ENCODE measurements at places on chromosomes 4 and X. TPM values are rescaled to one million over a fixed set of nuclear protein-coding genes. Genes with fewer than 3 reads are reported as not detected.

BEX1 gene
- 1.2 TPM for total RNA-seq

GRCh38 chr4:38387819-38388218, 276.2 kb upstream of the KLF3 start:
- no peak for DNase-seq

PCDH11X gene
- total RNA-seq = not detected

DNA sequence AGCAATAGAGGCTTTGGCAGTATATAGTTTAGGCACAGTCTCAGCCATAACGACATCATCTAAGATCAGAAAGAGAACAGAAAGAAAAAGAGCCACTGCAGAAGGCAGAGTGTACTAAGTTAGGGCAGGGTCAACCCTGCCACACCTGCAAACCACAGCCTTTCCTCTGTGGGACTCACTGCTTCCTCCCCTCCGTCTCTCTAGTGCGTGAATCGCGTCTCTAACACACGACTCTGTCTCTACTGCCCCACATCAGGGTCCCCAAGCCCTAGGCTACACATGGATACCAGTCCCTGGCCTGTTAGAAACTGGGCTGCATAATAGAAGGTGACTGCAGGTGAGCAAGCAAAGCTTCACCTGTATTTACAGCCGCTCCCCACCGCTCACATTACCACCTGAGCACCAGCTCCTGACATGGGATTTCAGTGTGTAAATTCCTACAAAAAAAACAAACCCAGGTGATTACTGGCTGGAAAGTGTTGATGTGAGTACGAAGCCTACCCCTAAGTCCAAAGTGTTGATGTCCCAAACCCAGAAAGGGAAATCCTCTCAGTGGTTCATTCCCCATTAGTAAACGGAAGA, 128.9 kb downstream of the PRKX start:
- no peak for DNase-seq

AFF1 gene
- 86.2 TPM for total RNA-seq

DNA sequence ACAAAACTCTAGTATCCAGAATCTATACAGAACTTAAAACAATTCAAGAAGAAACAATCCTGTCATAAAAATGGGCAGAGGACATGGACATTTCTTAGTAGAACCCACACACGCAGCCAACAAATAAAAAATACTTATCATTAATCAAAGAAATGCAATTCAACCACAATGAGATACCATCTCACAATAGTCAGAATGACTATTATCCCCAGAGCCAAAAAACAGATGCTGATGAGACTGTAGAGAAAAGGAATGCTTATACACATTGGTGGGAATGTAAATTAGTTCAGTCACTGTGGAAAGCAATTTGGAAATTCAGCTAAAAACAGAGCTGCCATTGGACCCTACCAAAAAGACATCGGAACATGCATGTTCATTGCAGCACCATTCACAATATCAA, 37.9 kb downstream of the RAB40AL start:
- no peak for DNase-seq

DNA sequence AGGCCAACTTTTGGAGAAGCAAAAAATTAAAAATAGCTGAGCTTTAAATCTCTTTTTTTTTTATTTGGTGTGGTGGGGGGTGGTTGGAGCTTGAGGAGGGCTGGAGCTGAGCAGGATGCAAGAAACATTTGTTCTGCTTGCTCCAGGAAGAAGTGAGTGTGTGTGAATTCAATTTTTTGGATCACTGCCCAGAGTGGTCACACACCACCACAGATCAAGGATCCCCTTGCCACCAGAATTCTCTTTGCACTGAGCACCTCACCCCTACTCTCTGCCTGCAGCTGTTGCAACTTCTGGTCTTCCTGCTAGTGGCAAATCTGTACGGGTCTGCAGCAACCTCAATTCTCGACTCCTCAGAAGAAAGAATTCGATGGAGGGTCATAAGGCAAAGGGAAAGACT, 19.9 kb upstream of the PLP1 start:
- no peak for DNase-seq

GRCh38 chr4:53676402-53676871, 85.2 kb upstream of the LNX1 start:
- no peak for DNase-seq

DNA sequence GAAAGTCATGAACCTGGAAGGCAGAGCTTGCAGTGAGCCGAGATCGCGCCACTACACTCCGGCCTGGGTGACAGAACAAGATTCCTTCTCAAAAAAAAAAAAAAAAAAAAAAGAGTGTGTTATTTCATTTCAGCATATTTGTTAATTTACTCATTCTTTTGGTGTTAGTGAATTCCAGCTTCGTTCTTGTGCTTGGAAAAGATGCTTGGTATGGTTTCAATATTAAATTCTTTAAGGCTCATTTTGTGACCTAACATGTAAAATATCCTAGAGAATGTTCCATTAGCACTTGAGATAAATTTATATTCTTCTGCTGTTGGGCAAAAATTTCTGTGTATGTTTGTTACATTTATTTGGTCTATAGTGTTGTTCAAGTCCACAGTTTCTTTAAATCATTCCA, 66.8 kb downstream of the SPIN3 start:
- no peak for DNase-seq

DNA sequence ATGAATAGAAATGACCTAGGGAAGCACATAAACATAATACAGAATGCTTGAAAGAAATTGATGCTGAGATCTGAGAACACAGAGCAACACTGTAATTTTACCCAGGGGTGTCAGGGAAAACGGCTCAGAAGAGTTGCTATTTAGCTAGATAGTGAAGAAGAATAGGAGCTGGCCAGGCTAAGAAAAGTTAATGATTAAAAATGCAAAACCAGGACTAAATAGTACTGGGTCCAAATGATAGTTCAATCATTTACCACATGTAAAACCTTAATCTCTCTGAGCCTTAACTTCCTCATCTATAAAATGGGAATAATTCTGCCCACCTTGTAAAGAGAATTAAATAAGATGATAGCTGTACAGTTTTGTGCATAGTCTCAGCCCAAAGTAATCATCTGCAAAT, 97.1 kb downstream of the PARM1 start:
- DNase-seq = no peak

DNA sequence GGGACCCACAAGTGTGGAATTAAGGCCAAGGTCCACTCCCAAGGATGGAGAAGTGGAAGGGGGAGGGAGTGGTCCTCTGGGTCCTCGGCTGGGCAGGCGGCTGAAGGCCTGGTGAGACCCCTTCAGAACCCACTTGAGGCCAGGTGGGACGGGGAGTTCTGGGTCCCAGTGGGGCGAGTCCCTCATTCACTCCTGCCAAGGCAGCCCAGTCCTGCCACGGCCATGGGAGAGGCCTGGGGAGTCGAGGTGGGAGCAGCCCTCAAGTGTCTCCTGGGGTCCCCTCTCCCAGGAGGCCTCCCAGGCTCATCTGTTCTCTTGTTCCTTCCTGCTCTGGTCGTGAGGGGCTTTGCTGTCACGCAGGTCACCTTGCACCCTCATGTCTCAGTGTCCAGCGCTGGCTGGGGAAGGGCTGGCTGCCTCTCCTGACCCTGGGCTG, 6.1 kb upstream of the SH3BP2 start:
- no peak for DNase-seq

DNA sequence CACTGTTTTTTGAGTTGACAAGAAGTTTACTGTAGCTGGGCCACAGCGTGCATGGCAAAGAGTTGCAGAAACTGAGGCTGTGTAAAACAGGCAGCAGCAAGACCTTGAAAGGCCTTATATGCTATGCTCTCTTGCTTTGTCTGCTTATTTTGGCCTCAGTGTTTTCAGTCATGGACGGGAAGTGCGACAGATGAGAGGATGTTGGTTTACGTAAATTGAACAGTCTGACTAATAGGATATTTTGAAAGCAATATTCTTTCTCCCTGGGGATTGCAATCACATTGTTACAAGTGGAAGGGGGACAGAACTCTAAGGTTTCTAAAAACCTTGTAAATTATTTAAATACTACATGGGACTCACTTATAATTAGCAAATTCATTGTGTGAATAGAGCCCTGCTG, 32.2 kb upstream of the MAGEA10 start:
- DNase-seq = no peak

VCX gene
- not detected for total RNA-seq

MSX1 gene
- total RNA-seq = 0.25 TPM

DNA sequence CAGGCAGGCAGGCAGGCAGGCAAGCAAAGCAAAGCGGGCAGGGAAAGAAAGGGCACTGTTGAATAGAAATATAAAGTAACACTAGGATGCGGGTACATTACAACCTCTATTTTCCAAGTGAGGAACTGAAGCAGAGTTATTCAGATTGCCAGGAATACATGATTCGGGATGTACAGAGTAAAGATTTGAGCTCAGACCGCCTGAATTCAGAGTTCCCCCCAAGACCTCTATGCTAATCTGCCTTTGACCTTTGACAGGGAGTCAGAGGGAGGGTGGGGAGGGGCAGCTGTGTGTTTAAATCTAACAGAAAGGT, 271.9 kb upstream of the SMIM31 start:
- no peak for DNase-seq

DNA sequence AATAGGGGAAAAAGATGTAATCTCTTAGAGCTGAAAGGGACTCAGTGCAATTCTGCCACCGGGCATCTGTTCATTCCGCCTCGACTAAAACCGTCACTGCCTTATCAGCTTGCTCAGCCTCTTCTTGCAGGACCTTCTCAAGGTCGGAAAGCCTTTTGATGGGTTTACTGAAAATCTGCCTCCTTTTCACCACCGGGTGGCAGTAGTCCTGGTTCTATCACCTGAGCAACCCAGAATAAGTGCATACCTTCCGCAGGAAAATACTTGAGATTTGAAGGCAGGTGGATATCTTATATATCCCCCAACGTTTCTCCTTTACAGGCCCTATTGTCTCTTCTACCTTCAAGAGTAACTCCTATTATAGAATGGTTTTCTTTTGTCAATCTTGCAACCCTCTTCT, 103.4 kb upstream of the PAK3 start:
- peak; percentile 23 for DNase-seq

DNA sequence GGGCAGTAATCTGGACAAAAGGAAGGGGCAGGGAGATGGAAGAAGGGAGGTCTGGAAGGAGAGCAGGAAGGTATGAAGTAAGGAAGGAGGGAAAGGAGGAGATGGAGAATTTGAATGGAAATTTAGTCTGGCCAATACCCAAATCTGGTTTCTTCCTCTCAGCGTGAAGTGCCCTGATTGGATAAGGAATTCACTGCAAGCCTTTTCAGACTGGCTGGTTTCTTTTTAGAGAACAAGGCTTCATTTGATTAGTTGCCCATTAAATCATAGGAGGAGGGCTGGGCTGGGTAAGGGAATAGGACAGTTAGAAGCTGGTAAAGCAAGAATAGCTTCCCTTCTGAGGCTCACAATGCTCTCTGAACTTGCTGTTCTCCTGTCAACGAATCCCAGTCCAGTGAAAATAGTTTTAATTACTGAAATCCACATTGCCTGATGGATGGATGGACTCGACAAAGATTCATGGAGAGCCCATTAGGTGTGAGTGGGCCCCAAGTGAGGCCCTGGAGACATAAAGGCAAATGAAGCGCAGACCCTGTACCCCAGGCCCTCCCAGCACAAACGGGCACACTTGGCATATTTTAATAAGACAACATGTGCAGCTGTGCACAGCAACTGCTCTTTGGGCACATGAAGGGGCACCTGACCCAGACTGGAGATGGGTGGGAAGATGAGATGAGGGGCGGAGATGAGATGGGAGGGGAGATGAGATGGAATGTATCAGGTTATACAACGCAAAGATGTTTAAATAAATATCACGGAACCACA, 347.1 kb upstream of the GATB start:
- DNase-seq = no peak

DNA sequence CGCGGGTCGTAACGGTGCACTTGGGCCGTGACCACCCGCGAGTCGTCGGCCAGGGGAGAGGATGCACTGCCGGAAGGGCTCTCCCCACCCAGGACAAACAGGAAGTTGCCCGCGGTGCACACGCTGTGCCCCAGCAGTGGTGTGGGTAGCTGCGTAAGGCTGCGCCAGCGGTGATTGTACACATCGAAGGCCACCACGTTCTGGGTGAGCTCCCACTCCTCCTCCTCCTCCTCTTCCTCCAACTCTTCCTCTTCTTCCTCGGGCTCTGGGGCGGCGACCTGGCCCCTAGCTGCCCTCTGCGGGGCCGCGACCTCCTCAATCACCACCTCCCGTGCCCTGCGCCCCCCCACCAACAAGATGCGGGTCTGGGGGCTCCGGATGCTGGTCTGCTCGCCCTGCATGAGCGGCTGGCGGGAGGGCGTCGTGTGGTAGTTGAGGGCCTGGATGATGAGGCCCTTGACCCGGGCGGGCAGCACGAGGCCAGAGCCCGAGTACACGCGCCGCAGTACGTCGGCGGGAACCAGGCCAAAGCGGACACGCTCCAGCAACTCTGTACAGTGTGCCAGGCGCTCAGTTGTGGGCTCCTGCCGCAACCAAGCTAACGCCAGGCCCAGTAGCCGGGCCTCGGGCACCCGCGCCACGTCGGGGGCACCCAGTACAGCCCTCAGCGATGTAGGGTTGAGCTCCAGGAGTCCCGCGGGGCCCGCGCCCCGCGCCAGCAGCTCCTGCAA, 1.4 kb downstream of the KLHL34 start:
- no peak for DNase-seq

CT45A5 gene
- total RNA-seq = not detected

GRCh38 chr4:25929298-25929686, 15.3 kb downstream of the SMIM20 start:
- no peak for DNase-seq

NLGN4X gene
- total RNA-seq = 1.7 TPM

- DNase-seq = no peak
These were observed 64.4 kb downstream of the STARD8 start for GRCh38 chrX:68711845-68712244.

Measured in left colon (tissue), 2 donors.